ENCODE measurements at places on chromosomes 5 and 9.

DNA sequence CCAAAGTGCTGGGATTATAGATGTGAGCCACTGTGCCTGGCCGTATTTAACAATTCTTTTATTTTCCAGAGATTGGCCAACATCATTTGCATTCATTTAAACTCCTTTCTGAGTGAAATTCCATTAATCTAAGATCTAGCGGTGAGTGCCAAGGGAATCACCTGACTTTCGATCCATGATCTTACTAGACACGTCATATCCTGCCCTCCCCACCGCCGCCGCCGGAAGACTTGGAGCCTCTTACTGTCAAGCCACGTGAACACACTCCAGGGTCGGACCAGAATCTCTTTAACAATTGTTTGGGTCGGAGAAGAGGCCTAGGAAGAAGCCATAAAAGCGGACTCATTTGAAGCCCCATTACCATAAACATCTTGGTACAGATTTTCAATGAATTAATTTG, 12.9 kb downstream of the INPP5E start:
- no peak for DNase-seq

- DNase-seq, result no peak
Observed at GRCh38 chr9:15843931-15844330, 291.1 kb downstream of the CCDC171 start.

DNA sequence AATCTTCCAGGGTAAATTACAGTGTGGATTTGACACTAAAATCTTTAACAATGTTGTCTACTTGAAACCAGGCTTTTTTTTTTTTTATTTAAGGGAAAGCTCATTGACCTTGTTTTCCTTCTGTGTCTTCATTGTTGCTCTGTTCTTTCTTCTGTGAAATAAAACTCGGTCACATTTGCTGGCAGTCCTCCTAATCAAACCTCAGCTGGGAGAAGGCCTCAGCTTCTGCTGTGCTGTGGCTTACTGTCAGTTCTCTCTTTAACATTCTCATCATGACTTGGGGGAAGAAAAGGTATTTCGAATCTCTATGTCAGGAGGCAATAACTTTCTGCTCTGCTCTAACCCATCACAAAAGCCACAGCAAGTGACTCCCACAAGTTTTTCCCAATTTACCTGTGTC, 268.9 kb downstream of the ZNF608 start:
- DNase-seq, result no peak

DNA sequence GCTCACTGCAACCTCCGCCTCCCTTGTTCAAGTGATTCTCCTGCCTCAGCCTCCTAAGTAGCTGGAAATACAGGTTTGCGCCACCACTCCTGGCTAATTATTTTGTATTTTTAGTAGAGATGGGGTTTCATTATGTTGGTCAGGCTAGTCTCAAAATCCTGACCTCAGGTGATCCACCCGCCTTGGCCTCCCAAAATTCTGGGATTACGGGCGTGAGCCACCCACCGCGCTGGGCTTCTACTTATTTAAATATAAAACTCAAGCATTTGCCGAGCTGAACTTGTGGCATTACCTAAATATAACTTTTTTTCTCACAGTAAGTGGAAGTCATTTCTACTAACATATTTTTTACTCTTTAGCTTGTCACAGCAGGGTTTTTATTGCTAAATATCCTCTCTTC, 1356.3 kb upstream of the ACO1 start:
- DNase-seq, result no peak

DNA sequence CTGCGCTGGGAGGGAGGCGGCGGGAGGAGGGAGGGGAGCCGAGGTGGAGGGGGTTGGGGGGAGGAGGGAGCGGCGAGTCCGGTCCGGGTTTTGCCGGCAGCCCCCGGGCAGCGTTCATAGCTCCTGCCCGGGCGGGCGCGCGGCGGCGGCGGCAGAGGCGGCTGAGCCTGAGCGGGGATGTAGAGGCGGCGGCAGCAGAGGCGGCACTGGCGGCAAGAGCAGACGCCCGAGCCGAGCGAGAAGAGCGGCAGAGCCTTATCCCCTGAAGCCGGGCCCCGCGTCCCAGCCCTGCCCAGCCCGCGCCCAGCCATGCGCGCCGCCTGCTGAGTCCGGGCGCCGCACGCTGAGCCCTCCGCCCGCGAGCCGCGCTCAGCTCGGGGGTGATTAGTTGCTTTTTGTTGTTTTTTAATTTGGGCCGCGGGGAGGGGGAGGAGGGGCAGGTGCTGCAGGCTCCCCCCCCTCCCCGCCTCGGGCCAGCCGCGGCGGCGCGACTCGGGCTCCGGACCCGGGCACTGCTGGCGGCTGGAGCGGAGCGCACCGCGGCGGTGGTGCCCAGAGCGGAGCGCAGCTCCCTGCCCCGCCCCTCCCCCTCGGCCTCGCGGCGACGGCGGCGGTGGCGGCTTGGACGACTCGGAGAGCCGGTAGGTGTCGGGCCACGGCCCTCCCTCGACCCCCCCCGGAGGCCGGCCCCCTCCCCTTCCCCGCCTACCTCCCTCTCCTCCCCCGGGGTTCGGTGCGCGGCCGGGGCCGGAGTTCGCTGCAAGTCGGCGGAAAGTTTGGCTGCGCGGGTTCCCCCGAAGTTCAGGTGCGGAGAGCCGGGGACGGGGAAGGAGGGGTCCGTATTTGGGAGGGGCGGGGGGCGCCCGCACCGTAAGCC, at the start of gene CXXC5:
Gene CXXC5 (plus strand): TSS at position 145 of the 877 bp plus-strand sequence. CDS start 32,175 bp downstream, outside the sequence.
- DNase-seq, result peak; percentile 91

GRCh38 chr5:127856292-127856691, 153.1 kb downstream of the CCDC192 start:
- no peak for DNase-seq

DNA sequence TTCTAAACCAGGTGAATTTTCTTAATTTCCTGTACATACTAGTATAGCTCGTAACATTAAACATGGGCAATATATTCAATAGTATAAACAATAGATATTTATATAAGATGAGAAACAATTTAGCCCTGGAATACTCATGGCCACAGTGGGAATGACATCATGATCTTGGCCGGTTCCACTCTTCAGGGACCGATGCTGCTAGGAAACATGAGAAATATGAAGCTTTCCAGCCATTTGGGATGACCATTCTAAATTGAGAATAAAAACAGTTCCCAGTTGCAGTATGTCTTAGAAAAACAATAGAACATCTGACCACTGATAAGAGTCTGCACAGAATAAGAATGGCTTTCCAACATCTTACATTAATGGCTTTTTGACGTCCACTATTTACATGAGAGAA, 33.3 kb upstream of the SLCO6A1 start:
- DNase-seq, result no peak

DNA sequence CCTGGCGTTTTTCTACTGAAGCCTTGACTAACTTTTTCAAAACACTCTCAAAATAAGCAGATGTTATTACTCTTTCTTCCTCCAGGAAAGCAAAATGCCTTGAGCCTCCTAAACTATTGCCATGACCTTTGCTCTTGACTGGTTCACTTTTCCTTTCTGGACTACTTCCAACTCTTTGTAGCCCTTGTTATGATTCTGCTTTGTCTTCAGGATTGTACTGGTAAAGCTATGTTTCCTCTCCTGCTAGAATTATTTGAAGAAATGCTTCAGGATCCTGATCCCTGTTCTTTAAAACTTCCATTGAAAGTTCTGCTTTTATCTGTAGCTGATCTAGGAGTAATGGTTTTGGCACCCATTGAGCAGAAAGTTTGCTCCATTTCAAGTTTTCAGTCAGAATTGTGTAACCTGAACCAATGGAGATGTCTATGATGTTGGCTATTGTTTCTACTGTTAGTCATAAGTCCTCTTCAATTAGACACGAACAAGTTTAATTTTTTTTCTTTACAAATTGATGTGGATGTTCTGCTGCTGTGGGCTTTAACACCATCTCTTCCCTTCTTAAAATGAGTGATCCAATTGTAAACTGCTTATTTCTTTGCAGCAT, 1356.4 kb downstream of the EFNA5 start:
- DNase-seq, result no peak

DNA sequence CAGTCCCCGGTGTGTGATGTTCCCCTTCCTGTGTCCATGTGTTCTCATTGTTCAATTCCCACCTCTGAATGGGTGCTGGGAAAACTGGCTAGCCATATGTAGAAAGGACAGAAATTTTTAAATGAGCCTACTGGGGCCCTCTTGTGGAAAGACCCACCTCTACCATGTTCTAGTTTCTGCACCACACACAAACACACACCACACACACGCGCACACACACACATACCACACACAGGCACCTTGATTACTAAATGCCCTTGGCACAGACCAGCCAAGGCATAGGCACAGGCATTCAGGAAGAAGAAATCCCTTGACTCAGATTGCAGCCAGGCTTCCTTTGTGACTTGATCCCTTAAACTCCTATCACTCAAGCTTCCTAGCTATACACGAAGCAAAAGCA, 60.5 kb downstream of the SIL1 start:
- peak; percentile 63 for DNase-seq
